ENCODE measurements at places on chromosomes 6 and 20.

- DNase-seq = no peak
Measured at GRCh38 chr20:52959125-52959524, 13.0 kb upstream of the TSHZ2 start.

GRCh38 chr6:131024565-131024964 lies 38.5 kb downstream of the EPB41L2 start:
- no peak for DNase-seq

GRCh38 chr6:31268836-31269235 lies 3.1 kb downstream of the HLA-C start:
- DNase-seq = no peak

- no peak for DNase-seq
Measured at GRCh38 chr20:17646209-17646960, 35.7 kb downstream of the RRBP1 start.

DNA sequence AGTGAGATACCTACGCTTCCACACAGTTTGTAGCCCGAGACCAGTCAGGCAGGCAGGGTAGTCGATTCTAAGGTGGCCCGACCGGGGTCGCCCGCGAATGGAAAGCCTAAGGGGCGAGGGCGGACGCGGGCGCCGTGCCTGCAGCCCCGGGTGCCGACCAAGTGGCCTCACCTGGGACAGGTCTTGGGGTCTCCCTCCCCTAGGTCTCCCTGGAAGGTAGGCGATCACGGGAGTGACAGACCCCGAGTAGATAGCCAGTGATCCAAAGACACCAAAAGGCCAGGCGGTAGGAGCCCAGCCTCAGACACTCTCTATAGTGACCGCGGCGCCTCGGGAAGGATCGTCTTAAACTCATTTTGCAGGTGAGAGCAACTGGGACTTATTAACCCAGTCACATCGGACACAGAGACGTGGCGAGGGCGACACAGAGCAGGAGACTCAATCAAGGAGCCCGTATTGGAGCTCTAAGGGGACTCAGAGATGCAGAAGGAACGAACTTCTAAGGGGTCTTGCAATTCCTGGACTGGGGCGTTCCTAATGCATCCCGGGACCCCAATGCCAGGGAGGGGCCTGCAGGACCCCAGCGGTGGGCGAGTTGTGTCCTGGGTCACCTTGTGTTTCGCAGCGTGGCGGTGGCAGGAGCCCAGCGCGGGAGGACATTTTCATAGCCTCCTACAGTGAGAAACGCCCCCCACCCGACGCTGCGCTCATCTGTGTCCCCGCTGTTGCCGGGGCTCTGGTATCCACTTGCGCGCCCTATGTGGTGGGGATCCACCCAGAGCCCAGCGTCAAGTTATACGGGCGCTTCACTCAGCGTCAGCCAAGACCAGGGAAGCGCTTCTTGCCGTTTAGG lies 2.1 kb upstream of the VSX1 start:
- DNase-seq = no peak

- no peak for DNase-seq
Measured at GRCh38 chr20:48740712-48741111, 87.1 kb downstream of the PREX1 start.

- peak; percentile 53 for DNase-seq
Measured at GRCh38 chr6:28643017-28643740, 117.5 kb downstream of the GPX5 start.

DNA sequence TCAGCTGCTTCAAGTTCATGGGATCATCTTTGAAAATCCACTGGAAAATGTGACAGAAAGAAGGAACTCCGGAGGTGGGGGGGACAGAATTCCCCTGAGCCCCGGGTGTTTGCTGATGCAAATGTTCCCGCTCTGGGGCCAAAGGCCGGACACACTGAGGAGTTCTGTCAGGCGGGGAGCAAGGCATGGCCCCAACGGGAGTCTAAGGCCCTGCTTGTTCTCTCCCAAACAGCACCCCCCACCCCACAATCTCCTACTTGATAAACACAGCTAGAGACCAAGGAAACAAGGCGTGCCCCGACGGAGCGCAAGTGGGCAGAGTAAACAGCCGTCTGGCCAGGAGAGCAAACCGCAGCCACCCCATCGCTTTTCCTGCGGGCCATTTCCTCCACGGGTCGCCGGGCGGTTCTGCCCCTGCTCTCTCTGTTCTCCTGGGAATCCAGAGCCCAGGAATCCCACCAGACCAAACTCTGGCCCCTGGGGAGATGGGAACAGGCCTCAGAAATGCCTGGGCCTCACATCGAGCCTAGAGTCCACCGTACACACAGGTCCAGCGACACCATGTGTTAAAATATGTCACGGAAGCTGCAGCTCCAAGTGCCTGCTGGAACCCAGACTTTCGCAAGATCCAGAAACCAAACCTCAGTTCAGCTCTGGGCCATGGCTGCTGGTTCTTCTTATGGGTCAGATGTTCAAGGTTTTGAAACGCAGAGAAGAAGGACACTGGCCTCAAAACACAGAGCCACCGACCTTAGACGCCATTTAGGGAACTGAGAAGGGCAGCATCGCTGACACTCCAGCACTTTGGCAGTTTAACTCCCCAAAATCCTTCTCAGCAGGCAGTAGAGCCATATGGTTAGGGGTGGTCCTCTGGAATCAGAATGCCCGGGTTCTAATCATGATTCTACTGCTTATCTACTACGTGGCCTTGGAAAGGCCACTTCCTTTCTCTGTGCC lies 104.2 kb downstream of the PREX1 start:
- no peak for DNase-seq

GRCh38 chr6:24640166-24640565 lies 5.8 kb downstream of the KIAA0319 start:
- no peak for DNase-seq

- DNase-seq = no peak
Measured at GRCh38 chr6:31304683-31305082, 32.8 kb upstream of the HLA-C start.

DNA sequence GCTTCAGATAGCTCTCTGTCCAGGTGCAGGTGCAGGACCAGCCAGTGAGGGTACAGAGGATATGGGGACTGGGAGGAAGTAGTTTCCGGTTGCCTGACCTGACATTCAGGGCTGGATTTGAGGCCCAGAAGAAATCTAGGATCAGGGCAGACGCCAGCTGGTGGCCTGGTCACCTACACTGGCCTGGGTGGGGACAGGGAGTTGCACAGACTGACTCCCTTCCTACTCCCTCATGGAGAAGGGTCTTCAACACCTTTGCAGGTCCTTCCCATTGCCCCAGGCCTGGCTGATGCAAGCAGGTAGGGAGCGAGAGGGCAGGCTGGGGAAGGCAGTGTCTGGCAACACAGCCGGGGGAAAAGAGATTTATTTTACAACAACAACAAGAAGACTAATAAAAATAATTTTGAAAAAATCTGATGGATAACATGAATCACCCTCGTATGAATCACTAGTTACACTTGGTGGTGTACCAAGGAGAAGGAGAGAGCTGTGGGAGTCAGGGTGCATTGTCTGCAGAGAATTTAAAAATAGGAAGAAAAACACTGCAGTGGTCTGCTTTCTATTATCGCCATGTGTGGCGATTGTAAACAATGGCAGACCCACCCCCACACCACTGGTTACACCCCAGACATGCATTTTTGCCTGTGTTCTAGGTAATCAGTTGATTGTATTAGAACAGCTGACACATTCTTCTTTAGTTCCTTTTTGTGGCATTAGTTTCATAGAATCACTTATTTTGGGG lies 62.3 kb upstream of the SNX9 start:
- peak; percentile 64 for DNase-seq

- DNase-seq = no peak
Measured at GRCh38 chr6:42783876-42784642, 2.2 kb downstream of the BICRAL start.

DNA sequence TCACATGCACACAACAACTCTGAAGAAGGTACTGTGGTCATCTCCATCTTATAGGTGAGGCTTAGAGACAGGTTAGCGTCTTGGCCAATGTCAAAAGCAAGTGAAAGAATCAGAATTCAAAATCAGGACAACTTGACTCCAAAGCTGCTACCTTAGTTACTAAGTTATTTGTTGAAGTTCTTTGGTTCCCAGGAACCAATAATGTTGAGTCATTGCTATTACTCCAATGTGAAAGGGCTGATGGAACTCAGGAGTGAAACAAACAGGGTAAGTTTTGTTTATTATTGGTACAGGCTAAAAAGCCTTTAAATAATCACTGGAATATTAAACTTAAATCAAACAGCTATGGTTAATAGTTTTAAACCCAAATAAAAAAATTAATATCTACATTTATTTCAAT lies 111.1 kb downstream of the PDSS2 start:
- no peak for DNase-seq

DNA sequence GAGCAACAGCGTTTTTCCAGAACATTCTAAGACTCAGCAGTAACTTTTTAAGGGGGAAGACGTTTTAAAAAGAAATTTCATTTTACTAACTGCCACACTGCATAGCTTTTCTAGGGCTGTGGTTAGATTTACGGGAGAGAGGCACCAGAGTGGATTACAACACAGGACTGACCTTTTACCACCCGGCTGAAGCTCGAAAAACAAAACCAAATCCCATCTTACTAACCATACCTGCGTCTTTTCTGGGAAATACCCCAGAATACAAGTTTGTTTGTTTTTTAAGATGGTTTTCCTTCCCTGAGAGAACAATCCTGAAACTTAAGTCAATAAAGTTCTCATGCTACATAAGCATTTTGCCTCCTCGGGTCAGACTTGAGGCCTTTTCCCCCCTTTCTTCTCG lies 209.3 kb upstream of the SOX4 start:
- DNase-seq = no peak

GRCh38 chr6:36243562-36244212 lies 26.2 kb upstream of the PNPLA1 start:
- no peak for DNase-seq

GRCh38 chr6:149317644-149318571 lies at the start of gene TAB2:
TAB2 (plus strand) TSS chr6:149317712; CDS start chr6:149369998, 52,286 bp downstream.
- no peak for DNase-seq

DNA sequence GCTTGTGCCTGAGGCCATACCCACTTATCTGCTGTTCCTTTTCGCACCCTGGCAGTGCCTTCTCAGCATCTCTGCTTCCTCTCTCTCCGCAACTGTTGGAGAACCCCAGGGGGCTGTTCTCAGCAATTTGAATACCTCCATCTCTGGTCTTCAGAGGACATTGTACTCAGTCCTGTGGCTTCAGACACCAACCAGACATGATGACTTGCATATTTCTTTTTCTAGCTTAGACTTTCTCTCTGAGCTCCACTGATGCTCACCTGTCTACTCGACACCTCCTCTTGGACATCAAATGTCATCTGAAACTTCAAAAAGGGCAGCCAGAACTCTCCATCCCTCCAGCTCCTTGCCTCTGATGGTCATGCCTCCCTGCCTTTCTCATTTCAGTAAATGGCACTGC lies 18.9 kb upstream of the KCNK16 start:
- DNase-seq = no peak

DNA sequence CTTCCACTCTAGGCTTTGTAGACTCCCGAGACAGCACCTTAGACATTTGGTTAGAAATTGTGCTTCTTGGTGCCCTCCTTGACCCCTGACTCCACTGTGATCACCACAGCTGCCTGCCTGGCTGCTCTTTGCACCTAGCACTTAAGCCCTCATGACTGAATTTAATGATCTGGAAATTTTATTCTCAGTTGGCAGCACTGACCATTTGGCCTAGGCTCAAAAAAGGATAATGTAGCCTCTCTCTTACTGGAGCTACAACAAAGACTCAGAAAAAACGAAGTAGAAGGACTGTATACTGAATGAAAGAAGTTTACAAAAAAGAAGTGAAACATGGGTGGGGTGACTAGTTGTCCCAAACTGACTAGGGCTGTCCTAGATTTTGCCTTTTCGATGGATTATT lies 11.3 kb upstream of the ABRACL start:
- no peak for DNase-seq

GRCh38 chr20:43681468-43681942 lies 14.6 kb downstream of the MYBL2 start:
- no peak for DNase-seq

DNA sequence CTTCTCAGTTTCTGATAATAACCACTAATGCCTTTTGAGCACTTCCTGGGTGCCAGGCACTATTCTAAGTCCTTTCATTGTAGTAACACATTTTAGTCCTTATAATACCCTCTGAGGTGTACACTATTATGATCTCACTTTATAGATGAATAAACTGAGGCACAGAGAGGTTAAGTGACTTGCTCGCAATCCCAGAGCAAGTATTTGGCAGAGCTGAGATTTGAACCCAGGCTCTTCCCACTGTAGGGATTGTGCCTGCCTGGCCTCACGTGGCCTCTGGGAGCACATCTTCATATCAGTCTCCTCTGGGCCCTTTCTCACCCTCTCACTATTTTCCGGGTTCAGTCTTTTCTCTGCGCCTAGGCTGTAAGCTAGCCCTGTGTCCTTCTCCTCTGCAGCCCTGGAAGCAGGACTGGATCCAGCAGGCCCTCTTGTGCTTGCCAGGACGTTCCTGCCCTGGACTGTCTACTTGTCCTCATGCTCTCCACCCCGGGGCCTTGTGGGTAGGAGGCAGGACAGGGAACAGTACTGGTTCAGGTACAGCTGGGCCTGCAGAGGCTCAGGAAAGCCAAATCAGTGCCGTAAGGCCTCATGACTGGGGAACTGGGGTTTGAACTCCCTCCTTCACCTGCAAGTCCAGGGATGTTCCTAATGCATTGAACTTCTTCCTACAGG lies 139.6 kb downstream of the VEGFA start:
- DNase-seq = no peak

- DNase-seq = no peak
Measured at GRCh38 chr6:107179004-107179403, 63.7 kb upstream of the BEND3 start.

- no peak for DNase-seq
Measured at GRCh38 chr6:14316651-14317386, 199.2 kb downstream of the CD83 start.

- DNase-seq = no peak
Measured at GRCh38 chr20:63096681-63097335, 90.0 kb upstream of the BHLHE23 start.

DNA sequence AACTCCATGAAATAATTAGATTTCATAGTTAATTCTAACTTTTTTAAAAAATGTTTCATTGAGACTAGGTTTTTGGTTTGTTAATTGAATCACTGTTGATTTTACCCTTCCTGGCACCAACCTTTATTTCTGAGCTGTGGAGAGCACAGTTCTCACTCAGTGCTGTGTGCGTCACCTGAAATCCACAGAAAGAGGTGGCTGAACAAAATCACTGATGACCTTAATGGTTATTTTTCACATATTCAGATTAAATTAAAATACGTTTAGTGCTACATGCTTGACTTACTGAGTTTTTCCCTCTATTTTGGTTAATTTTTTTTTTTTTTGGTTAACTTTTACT lies 89.4 kb downstream of the SLC16A10 start:
- DNase-seq = no peak

DNA sequence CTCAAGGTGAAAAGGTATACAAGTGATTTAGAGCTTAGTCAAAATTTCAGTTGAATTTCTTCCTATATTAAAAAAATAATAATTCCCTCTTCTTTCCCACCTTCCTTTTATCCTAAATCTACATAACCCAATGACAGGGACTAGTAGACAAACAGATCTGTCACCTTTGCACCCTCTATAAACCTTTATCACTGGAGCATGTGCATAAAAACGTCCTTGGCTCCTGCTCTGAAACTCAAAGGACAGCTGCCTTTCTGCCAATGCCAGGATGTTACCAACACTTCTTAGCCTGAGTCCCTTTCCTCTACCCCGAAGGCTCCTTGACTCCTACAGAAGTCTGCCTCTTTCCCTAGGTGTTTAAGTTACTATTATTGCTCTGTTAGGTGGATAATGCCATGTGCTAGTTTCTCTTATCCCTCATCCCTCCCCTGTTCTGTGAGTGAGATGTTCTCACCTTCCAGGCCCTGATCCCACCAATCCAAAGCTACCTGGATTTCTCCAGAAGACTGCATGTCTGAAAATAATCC lies 4.3 kb downstream of the CLVS2 start:
- DNase-seq = no peak

Measured in AG04449 (cell line).